Stimulated activated CD8-positive, alpha-beta memory T cell treated with anti-CD3 and anti-CD28 coated beads, Interleukin-2, amount 100 ng/mL, for 1 hour (primary cell): ENCODE measurements at places on chromosomes 6 and 20.

- no peak for DNase-seq
These were observed 46.2 kb downstream of the RPP40 start for GRCh38 chr6:4957521-4958231.

GRCh38 chr6:53792973-53793317 is 1.9 kb upstream of the LRRC1 start:
- DNase-seq = no peak

DNA sequence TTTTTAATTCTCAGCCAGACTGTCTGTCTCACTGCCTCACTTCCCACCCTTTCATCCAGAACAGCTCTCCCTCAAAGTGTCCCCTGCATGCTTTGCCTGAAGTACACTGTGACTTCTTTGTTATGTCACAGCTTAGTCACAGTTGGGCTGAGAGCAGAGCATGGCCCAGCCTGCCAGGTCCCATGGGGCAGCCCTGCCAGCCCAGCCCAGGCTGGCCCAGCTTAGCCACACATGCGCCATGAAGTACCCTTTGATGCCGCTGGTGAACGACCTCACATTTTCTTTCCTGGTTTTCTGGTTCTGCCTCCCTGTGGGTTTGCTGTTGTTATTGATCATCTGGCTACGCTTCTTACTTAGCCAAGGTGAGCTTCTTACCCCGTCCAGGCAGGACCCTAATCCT is at the start of gene ADIG:
Gene ADIG (plus strand): TSS at position 185 of the 400 bp plus-strand sequence. CDS start 54 bp downstream, at position 239.
- DNase-seq = no peak

GRCh38 chr20:57048027-57048869 is 218.2 kb downstream of the BMP7 start:
- no peak for DNase-seq

DNA sequence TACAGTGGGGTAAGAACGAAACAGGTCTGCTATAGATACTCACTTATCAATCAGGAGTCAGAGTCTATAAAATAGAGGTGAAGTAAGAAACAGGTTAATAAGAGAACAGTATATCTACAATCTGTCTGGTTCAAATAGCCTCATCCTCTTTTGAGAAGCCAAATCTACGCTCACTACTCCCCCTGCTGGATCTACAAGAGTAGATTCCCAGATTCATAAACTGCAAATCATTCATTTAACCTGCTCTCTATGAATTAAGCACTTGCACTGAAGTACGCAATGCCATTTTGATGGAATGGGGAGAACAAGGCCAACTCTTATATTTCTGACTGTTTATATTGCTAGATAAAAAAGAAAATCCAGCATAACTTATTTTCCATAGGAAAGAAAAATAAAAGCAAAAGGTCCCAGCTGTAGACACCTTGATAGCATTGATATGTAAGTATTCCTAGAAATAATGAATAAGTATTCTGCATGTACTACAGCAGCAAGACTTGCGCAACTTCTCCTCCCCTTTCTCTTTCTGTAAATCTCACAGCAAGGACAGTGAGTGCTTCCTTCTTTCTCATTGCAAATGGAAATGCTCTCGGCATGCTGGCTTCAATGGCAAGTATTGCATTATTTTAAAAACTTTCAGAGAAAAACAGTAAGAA is 92.3 kb downstream of the RFX6 start:
- no peak for DNase-seq

DNA sequence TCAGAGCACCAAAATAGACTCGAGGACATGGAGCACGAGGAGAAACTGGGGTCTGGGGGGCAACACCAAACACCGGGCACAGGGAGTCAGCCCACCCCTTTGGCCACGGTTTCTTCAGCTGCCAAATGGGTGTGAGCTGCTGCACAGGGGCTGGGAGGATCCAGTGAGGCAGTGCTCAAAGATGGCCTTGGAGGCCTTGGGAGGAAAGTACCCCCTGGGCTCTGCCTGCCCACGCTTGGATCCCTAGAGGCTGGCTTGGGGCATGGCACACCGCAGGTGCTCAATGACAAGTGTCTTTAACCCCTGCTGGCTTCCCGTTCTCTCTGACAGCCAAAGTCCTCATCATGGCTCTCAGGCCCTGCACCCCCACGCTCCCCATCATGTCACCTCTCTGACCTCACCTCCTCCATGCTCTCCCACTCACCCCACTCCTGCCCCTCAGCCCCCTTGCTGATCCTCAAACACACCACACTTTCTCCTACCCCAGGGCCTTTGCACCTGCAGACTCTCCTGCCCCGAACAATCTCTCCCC is 190.3 kb downstream of the ANKRD60 start:
- no peak for DNase-seq

- no peak for DNase-seq
These were observed at the start of gene FNDC1 for GRCh38 chr6:159169193-159169555. Gene FNDC1 (plus strand): TSS chr6:159169400. CDS start chr6:159169597, 197 bp downstream.

- DNase-seq = no peak
These were observed 71.4 kb upstream of the TCF21 start for GRCh38 chr6:133817460-133818047.

- no peak for DNase-seq
These were observed 286.6 kb downstream of the TENT5A start for GRCh38 chr6:81465859-81466258.

DNA sequence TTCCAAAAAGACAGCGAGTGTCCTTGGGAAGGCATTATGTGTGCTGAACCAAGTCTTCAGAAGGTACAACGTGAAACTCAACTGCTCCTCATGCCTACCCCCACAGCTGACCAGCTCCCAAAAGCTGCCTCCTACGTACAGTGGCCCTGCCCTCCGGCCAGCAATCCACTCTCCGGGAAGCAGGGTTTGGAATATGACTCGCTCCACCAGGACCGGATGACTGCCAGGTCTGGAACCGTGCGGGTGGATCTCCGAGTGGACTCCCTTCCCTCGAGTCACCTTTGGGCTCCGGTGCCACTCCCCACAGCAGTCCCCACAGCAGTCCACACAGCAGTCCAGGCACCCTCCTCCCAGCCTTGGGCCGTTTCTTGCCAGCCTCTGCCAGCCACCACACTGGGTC is 4.3 kb downstream of the ZBTB46 start:
- no peak for DNase-seq

- DNase-seq = no peak
These were observed 6.6 kb downstream of the UFL1 start for GRCh38 chr6:96528193-96528592.

- DNase-seq = no peak
These were observed 4.5 kb upstream of the NKAIN4 start for GRCh38 chr20:63258781-63259180.

DNA sequence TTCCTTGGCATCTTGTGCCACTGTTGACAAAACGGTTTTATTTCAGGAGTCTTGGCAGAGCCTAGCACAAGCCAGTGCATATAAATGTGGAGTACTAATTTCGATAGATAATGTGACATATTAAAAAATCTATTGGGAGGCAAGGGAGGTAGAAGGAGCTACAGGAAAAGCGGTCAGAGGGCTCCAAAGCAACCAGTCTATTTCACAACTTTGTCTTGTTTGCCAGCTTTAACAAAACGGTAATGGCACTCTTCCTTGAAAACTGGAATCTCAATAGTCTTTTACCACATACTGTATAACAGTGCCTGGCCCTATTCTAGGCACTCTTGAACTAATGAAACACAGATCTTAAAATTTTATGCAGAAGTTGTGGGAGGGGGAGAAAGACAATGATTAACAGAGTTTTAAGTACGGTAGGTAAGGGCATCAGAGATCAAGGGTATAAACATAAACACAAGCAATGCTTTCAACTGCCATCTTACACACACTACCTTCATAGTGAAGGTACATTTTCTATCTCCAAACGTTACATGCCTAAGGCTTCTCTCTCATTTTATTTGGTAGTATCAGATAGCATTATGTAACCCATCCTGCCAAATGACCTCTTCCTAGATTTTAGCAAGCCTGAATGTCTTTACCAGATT is 33.5 kb upstream of the SYNCRIP start:
- DNase-seq = no peak

GRCh38 chr20:3109350-3110302 is 25.1 kb upstream of the AVP start:
- no peak for DNase-seq

- no peak for DNase-seq
These were observed 69.0 kb downstream of the AFG1L start for GRCh38 chr6:108363889-108364313.
